Stimulated activated CD8-positive, alpha-beta memory T cell treated with anti-CD3 and anti-CD28 coated beads, Interleukin-15, amount 100 ng/mL, for 4 hours (primary cell): ENCODE measurements at places on chromosomes 3 and 15.

GRCh38 chr3:43506644-43507043, 115.2 kb downstream of the ANO10 start:
- DNase-seq = no peak

DNA sequence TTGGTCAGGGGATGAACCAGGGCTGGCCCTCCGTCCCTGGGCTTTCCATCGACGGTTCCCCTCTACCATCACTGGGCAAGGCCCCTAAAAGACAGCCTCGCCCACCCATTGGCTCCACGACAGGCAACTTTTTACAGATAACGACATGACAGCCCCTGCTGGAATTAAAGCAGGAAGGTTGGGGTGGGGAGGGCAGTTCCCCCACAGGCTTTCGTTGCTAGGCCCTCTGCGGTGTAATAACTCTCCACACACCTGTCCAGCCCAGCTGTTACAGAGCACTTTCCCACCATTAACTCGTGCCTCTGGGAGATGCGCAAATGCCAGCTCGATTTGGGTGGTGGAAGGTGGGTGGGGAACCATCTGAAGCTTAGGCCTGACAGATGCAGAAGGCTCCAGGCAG, 264.2 kb upstream of the TLE3 start:
- DNase-seq = no peak

DNA sequence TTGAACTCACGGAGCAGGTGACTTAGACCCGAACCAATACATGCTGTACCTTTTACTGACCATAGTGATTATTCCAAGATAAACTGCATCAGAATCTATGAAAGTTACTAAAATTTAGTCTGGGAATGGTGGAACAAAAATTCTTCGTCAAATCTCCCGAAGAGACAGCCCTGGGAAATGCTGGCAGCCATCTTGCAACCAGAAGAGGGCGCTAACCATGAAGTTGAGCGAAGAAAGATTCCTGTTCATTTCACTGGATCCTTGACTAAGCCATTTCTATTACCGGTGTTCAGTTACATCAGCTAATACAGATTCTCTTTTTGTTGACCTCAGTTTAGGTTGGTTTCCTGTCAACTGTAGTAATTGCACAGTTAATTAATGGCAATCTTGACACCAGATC, 199.6 kb downstream of the SLC9A9 start:
- DNase-seq = no peak

DNA sequence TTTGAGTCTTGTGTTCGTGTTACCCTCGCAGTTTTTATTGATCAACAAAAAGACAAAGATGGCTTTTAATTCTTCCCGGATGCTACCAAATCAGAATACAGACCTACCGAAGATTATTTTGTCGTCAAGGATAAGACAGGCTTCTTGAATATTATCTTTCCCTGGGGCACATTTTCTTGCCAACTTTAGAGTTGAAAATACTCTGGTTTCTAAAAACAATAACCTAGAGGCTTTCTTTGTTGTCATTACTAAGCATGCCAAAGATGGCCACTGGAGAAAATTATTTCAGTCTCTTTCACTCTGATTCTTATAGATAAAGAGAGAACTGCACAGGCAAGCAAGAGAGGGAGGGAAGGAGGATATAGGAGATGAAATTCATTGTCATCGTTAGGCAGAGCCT, 33.9 kb downstream of the OXNAD1 start:
- DNase-seq = no peak

DNA sequence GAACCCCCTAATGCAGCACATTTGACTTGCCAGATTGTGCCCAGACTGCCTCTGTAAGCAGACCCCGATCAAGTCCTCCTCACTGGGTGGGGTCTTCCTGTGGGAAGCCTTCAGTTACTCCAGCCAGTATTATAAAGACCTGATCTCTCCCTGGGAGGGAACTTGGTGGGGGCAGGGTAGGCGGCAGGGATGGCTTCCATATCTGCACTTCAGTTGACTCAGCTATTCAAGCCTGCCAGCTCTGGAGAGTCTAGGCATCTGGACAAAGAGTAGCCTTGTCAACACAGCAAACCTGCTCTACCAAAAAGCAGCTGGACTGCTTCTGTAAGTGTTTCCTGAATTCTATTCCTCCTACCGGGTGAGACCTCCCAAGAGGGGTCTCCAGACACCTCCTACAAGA, 21.0 kb upstream of the SLC25A38 start:
- DNase-seq = no peak
